CD4-positive, alpha-beta T cell (primary cell): ENCODE measurements at places on chromosomes 2 and 18.

DNA sequence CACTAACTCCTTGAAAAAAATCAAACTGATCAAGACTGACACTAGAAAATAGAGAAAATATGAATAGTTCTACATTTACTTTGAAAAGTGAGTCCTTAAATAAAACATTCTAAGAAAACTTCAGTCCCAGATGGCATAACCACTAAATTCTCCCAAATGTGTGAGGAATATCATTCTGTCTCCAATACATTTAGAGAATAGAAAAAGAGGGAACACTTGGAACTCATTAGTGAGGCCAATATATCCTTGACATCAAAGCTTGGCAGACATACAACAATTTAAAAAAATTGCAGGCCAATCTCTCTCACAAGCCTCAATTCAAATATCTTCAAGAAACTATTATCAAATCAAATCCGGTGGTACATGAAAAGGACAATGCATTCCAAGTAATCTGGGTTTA is 79.3 kb upstream of the TMEM247 start:
- DNase-seq: no peak

DNA sequence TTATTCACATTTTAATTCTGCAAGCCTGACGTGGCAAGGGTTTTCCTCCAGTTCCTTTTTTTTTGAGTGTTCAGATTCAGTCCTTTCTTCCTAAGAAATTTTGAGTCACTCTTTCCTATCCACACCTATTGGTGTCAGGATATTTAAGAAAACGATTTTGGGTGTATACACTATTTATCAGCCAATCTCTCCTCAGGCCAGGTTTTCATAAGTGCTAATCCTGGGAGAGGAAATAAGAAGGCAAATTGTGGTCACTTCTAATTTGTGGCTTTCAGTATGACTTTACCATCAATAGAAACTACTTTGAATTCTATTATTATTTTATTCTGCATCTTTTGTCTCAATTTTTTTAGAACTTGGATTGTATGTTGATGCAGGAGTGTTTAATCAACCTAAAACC is 174.4 kb downstream of the DSEL start:
- DNase-seq: no peak

DNA sequence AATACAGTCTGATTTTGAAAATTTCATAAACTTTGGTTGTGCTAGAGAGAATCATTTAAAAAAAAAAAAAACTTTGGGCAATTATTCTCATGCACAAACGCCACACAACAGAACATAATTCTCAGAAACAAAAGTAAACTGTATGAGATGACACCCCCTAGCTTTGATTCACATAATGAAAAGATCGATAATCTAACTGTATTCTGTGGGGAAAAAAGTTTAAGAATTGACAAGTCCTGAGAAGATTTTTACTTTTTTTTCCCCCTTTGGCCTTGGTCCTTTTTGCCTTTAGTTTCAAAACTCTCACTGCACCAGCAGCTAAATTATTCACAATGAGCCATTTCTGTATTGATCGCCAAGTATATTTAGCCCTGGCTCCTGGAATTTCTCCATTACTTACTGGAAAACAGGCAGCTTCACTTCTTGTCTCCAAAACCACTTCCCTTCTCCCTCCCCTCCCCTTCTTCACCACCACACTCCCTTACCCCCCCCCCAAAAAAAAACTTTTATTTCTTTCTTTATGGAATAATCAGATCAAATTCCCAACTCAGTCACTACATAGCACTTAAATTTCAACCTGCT is 2.0 kb downstream of the IKZF2 start:
- no peak for DNase-seq

- DNase-seq: peak; percentile 43
These were observed 1.2 kb downstream of the TLX2 start for GRCh38 chr2:74515271-74515980.

- no peak for DNase-seq
These were observed 487.6 kb downstream of the METTL4 start for GRCh38 chr18:2083691-2084090.
